ENCODE measurements at places on chromosomes 12 and 14. TPM values are rescaled to one million over a fixed set of nuclear protein-coding genes. Genes with fewer than 3 reads are reported as not detected.

DNA sequence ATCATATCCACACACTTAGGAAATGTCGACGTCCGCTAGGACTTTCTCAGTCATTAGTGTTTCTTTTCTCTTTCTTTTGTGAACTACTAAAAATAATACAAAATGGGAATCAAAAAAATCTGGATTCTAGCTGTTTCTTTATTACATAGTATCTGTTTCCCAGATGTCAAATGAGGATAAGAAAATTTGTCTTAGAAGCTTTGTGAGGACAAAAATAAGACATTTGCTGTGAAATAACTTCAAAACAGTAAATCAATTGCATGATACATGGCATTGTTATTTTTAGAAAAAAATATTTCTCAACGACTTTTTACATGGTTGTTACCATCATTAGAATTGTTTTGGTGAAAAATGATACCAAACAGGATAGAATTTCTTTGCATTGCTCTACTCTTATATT lies 71.4 kb upstream of the IFNG-AS1 start:
- no peak for DNase-seq

GRCh38 chr14:75441728-75442127 lies 13.9 kb downstream of the JDP2 start:
- no peak for DNase-seq

DNA sequence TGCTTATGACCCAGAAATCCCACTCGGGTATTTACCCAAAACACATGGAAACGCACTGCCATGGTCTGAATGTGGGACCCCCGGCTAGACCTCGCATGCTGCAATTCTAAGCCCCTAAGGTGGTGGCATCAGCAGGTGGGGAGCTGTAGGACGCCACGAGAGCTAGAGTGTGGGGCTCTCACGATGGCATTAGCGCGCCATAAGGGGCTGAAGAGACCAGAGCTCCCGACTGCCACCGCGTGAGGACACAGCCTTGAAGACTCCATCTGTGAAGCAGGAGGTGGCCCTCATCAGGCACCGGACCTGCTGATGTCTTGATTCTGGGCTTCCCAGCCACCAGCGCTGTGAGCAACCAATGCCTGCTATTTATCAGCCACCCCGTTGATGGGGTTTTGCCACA lies 40.3 kb downstream of the RIMBP2 start:
- DNase-seq, result no peak

GRCh38 chr12:113261847-113262470 lies 40.7 kb downstream of the TPCN1 start:
- DNase-seq, result peak; percentile 82

Gene TSPAN11
- total RNA-seq, result not detected

Gene CD4
- 271 TPM for total RNA-seq

DNA sequence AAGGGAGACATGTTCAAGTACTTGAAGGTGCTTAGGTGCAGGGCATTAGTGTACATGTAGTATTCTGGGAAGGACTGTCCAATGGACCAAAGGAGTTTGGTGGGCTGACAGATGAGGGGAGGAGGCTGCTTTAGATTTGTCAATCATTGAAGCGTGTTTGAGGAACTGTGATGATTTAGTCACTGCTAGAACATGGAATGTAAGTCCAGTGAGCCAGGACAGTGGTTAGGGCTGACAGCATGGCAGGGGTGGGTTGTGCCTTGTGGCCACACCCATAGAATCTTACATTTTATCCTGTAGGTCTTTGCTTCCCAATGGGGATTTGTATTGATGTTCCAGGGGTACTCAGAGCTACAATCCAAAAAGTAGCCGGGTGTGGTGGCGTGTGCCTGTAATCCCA lies 24.6 kb downstream of the DIP2B start:
- no peak for DNase-seq

Gene EFS
- total RNA-seq, result not detected

DNA sequence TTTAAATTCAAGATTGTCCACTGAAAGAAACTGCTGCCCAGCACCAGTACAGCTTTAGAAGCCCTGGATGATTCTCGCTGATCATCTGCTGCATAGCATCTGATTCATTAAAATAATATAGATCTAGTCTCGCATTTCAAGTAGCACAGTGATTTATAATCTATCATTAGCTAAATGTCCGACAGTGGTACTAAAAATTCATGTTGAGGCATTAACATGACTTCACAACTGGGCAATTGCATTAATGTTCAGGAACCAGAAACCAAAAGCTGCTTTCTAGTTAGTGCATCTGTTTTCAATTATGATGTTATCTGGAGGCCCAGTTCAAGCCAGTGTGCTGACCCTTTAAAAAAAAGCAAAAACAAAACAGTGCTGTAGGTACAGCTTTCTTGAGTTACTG lies 1987.2 kb upstream of the SEL1L start:
- no peak for DNase-seq

Gene E2F7
- total RNA-seq, result 20.0 TPM

Gene STON2
- total RNA-seq, result 0.30 TPM

Gene RAN
- total RNA-seq, result 2,040 TPM

Gene CLEC6A
- total RNA-seq, result not detected

- no peak for DNase-seq
Measured at GRCh38 chr12:29224572-29224971, 75.5 kb downstream of the FAR2 start.

DNA sequence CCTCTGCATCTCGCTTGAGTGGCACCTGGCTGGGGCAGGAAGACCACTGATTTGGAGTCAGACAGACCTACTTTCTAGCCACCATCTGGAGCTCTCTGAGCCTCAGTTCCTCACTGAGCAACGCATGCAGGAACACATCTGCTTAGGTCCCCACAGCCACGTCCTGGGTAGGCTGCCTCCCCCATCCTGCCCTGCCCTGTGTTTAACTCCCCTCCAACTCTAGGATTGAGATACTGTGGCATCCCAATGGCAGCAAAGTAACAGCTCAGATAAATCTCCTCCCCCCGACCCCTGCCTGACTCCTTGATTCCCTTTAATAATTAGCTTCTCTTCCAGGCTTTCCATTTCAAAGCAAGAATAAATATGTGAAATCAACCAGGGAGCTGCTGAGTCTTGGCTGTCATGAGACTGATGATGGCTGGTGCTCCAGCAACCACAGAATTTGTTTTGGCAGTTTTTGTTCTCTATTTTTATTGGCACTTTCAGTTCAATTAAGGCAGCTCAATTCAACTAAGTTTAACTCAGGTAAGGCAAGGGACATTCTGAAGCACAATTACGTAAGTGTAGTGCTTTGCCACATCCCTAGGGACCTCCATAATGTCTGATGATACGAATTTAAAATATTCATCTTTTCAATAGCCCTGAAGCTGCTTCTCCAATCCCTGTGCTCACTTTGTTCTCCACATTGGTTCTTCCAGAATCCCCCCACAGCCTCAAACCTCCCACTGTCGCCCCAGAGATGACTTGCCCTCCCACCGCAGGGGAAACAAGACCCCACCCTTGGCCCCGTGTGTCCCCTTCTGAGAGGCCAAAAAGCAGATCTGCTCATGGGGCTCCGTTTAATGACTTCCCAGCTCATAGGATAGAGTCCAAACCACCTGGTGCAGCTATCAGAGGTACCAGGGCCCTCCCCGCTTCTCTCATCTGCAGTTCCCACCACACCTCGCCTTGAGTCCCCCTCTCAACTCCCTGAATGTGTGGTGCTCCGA lies 58.2 kb downstream of the ESR2 start:
- DNase-seq, result no peak

DNA sequence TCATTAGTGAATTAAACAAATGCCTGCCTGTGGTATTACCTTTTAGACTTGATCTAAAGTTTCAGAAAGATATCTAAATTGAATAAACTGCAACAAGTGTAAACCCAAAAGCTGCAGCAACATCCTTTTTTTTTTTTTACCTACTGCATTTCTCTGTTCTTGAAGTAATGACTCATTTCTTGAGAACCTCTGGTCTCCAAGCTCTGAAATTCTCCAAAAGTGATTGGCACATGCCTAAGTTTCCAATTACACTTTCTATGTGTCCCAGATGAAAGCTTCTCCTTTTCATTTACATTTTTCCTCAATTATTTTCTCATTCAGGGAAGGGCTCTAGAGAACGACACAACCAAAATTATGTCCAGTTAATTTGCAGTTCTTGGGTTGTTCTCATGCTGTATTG lies 435.2 kb upstream of the DCN start:
- DNase-seq, result no peak

DNA sequence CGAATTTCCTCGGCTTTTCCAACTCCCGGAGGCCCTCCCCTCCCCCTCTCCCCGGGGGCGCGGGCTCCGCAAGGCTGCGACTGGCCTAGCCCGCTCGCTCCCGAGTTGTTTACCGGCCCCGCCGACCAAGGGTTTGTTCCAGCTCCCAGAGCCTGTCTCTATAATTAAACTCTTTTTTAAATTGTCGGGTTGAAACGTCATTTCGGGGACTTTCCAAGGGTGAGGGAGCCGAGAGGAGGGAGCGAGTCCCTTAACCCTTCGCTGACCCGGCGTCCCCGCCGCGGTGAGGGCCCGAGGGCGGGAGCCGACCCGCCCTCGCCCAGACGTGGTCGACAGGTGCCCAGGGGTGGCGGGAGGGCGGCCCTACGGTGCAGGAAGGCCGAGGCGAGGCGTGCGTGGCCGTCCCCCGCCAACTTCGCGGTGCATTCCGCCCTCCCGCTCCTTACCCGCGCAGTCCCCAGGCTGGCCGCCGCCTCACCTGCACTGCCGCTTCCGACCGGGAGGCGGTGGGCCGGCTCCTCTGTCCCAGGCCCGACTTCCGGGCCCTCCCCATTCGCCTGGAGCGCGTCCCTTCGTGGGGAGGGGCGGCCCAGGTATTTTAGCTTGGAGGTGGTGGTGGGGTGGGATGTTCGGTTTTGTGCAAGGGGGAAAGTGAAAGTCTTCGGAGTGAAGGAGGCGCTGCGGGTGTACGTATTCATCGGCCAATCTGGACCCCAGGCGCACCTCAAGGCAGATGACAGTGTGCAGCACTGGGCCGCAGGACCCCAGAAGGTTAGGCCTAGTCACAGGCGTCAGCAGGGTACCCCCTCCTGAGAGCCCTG lies 2.9 kb upstream of the ZFP36L1 start:
- peak; percentile 95 for DNase-seq

DNA sequence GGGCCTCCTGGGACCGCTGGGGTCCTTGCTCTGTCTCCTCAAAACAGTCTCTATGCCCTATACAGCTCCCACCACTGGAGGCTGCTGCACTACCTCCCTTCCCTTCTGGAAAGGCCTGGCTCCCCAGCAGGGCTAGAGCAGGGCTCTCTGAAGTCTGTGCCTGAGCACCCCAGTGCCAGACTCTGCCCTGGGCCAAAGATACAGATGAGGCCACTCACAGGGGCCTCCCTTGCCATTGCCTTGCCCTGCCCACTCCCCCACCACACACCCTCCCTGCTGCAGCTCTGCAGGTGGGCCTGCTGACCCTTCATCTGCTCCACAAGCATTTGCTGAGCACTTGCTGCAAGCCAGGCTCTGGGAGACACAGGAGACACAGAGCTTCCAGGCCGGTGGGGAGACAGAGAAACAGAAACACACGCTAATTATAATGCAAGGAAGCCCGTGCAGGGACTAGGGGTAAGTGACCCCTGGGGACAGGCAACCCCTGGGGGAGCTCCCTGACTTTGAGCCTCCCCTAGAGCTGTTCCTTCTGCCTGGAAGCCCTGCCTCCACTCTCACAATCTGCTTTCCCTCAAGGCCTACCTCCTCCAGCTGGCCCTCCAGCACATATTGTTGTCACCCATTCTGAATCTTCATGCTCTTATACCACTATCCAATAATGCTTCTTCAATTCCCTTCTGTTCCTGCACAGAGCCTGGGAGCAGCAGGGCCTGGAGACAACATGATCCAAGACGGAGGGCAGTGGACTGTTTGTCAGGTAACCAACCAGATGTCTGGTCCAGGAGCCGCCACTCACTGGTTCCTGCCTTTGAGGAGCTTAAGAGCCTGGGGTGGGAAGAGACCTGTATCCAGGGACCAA lies 32.6 kb upstream of the PNMA1 start:
- no peak for DNase-seq

Gene CHD8
- 104 TPM for total RNA-seq

Gene ETFBKMT
- 0.52 TPM for total RNA-seq

DNA sequence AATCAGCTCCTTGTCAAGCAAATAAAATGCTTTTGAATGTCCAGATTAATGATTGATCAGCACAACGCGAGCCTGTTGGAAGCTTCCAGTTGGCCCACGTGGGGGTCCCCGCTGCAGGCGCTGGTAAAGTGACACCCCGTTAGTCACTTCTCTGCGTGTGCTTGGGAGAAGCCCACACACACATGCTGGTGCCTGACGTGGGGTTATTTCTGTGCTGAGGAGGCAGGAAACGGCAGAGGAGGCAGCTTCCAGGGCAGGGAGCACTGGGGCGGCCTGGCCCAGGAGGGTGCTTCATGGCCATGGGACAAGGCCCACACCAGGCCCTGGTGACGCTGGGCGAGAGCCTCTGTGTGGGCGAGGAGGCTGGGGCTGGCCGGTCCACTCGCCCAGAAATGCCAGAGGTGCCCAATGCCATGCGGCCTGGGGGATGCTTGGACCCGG lies 101.5 kb downstream of the KIF26A start:
- DNase-seq, result no peak

GRCh38 chr12:52521568-52522266 lies 1.5 kb upstream of the KRT5 start:
- no peak for DNase-seq

DNA sequence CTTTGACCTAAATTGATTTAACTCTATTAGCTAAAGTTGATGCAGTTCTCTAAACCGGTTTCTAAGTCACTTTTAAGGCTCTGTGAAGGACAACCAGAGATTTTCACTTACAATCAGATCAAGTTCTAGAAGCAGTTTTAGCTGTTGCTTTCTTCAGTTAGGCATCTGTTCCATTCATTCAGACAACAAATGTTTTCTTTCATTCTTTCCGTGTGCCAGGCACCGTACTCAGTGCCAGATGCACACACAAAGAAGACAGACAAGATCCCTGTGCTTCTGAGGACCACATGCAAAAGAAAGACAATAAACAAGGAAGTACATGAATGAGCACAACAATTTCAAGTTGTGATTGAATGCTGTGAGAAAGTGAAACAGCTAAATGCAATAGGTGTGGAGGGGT lies 11.1 kb upstream of the EGLN3 start:
- DNase-seq, result no peak

DNA sequence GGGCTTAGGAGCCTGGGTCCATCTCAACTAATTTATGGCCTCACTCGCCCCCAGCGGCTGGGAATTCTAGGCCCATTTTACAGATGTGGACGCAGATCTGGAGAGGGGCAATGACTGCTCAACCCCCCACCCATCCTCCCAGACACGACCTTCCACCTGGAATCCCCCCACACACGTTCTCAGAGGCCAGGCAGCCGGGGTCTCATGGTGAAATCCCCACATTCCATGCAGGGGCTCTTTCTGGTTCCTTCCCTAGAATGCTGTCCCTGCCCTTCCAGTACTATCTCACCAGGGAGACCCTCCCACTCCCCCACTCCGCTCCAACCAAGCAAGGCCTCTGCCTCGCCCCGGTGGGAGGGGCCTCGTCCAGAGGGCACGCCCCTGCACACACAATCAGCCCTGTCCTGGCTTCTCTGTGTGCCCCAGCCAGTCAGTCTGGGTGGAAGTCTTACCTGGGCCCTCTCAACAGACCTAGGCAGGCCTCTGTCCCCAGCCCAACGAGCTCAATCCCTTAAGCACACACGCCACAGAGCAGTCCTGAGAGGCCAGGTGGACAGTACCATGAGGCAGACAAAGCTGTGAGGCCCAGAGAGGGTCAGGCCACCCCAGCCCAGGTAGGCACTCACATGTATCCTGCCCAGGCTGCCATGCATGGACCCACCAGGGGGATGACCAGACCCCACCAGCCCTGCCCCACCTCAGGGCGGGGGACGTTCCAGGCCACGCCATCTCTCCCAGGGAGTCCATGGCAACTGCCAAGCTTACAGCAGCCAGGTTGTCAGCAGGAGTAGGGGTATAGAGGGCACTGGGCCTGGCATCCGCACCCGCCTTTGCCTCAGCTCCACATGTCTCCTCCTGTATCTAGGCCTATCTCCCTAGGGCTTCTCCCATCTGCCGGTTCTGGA lies 1.3 kb upstream of the ANKRD9 start:
- peak; percentile 81 for DNase-seq

- DNase-seq, result no peak
Measured at GRCh38 chr12:97572220-97572619, 109.6 kb downstream of the RMST start.

Gene NGB
- not detected for total RNA-seq
